Left ventricle myocardium superior (tissue), 1 donor: ENCODE measurements at places on chromosomes 12 and 14. TPM values are rescaled to one million over a fixed set of nuclear protein-coding genes. Genes with fewer than 3 reads are reported as not detected.

The BDKRB2 gene
- total RNA-seq, result 0.57 TPM

The SUSD6 gene
- 21.4 TPM for total RNA-seq

DNA sequence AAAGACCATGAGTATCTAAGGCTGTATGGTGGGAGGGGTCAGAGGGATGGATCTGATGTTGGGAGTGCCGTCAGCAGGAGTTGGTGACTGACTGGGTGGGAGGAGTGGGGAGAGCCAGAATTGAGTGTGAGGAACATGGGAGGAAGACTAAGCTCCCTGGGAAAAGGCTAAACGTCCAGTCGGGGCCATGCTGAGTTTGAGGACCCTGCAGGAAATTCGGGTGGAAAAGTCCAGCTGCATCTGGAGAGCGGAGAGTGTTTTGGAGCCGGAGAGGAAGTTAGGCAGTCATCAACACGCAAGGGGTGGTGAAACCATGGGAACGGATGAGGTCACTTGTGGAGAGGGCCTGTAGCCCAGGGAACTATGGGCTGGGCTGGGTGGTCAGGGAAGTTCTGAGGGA lies 60.9 kb downstream of the ELK3 start:
- peak; percentile 58 for DNase-seq

DNA sequence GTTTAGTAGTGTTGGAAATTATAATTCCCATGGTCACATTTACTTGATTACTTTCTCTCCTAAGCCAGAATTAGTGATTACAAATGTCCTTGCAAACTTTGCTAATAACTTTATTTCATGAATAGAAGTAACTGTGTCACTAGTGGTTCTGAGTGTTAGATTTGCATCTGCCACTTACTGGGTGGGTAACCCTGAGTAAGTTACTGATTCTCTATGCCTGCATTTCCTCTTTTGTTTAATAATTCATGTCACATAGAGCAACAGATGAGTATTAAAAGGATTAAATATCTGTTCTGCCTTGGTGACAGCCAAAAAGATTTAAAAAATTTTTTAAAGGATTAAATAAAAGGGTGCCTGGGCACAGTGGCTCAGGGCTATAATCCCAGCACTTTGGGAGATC lies 78.6 kb downstream of the BHLHE41 start:
- no peak for DNase-seq
